Thyroid gland (tissue), 4 donors: ENCODE measurements at places on chromosomes 6 and 20. TPM values are rescaled to one million over a fixed set of nuclear protein-coding genes. Genes with fewer than 3 reads are reported as not detected.

DNA sequence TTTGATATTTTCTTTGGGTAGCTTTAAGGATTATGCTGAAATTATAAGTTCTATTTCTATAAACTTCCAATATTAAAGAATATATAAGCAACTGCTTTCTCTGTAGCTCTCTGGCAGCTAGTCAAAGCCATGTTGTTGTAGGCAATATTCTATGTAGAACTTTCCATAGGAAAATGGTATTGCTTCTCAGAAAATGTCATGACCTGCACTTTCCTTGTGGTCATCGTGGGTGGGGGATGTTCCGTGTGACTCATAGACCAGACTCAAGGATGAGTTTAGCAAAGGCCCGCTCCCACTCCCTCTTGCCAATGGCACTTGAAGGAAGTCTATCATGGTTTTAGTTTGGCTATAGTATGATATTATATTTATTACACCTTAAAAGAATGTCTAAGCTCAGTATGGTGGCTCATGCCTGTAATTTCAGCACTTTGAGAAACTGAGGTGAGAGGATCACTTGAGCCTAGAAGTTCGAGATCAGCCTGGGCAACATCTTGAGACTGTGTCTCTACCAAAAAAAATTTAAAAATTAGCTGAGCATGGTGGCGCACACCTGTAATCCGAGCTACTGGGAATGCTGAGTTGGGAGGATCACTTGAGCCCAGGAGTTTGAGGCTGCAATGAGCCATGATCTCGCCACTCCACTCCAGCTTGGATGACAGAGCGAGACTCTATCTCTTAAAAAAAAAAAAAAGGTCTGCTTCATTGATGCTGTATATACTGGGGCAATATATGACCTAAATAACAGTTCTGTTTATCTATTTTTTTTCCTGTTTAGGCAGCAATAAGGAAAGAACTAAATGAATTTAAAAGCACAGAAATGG is 36.6 kb upstream of the LTV1 start:
- H3K36me3 ChIP-seq = peaks cover 4% of the 10 kb centered on the region
- H3K27me3 ChIP-seq = no peaks in the 10 kb centered on the region
- no peak for DNase-seq
- H3K4me1 ChIP-seq = no peaks in the 10 kb centered on the region
- no peak overlapping the region for H3K27ac ChIP-seq

HEY2 gene
- 5.5 TPM for total RNA-seq

GSTA1 gene
- 1.9 TPM for total RNA-seq

DNA sequence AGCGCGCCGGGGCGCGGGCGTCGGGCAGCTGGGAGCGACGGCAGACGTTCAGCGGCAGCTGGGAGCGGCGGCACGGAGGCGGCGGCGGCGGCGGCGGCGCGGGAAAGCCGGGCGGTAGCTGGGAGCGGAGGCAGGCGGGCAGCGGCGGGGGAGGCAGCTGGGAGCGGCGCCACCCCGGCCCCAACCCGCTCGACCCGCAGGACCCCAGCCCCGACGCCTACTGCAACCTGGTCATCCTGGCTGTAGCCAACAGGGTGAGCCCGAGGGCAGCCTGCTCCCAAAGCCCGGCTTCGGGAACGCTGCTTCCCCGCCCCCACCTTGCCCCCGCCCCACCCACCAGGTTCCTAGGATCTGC is 8.9 kb downstream of the CCM2L start:
- H3K4me1 ChIP-seq = peaks cover 16% of the 10 kb centered on the region
- H3K27ac ChIP-seq = no peak overlapping the region
- peaks cover 10% of the 10 kb centered on the region for H3K27me3 ChIP-seq

DNA sequence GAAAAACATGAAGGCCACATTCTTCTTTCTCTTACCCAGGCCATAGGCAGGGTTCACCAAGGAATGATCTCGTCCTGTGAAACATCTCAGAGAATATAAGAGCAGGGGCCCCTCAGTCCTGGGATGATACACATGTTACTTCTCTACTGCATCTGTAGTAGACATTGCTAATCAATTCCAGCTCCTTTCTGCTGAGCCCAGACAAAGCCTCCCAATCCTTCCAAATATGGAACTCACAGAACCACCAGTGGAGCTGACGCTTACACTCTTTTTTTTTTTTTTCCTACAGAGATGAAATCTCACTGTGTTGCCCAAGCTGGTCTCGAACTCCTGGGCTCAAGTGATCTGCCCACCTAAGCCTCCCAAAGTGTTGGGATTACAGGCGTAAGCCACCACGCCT is 9.1 kb downstream of the SNTA1 start:
- no peak overlapping the region for H3K4me3 ChIP-seq
- no peaks in the 10 kb centered on the region for H3K36me3 ChIP-seq
- H3K4me1 ChIP-seq = peaks cover 52% of the 10 kb centered on the region

DNA sequence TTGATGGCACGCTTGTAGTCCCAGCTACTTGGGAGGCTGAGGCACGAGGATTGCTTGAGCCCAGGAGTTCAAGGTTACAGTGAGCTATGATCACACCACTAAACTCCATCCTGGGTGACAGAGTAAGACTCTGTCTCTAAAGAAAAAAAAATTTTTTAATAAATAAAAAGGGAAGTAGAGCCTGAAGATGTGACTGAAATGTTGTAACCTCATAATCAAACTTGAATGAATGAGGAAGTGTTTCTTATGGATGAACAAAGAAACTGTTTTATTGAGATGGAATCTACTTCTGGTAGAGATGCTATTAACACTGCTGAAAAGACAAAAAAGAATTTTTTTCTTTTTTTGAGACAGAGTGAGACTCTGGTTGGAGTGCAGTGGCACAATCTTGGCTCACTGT is 6.7 kb downstream of the MAK start:
- no peak overlapping the region for H3K4me3 ChIP-seq
- H3K4me1 ChIP-seq = no peaks in the 10 kb centered on the region

DNA sequence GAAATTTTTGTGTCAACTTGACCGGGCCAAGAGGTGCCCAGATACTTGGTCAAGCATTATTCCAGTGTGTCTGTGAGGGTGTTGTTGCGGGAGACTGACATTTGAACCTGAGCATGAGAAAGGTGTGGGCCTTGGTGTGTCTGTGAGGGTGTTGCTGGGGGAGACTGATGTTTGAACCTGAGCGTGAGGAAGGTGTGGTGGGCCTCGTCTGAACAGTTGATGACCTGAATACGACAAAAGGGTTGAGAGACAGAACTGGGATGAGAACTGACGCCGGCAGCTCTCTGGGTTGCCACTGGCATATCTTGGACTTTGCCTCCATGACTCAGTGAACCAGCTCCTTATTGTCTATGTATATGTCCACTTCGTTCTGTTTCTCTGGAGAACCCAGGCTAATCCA is 240.5 kb downstream of the ERMARD start:
- no peaks in the 10 kb centered on the region for H3K36me3 ChIP-seq
- no peak overlapping the region for H3K4me3 ChIP-seq
- DNase-seq = no peak

DNA sequence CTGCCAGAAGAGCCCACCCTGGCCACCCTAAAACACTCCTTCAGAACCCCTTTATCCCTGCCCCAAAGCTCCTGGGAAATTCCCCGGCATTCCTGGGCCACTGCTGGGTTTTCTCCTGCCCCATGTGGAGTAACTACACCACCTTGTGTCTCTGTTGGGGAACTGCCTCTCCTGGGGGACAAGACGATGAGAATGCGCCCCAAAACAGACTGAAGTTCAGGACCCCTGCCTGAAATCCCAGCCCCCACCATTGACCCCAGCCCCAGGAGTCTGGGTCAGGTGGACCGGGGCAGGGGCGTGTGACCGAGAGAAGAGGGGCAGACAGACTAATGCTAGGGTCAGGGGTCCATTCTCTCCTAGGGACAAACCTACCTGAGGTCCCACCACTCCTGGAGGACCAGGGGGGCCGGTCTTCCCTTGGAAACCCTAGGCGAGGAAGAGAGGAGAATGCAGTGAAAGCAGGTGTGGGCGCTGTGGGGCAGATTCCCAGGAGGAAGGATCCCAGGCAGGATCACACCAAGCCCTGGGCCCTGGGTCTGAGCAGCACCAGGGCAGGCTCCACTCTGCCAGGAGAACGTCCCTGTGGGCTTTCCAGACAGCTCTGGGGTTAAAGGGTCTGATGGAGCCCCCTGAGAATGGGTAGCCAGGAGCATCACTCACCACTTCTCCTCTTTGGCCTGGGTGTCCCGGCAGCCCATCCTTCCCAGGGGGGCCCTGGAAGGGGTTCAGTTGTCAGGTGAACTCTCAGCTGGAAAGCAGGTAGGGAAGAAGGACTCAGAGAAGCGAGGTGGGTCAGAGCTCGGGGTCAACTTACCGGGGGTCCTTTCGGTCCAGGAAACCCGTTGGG is 19.4 kb downstream of the COL11A2 start:
- H3K4me3 ChIP-seq = no peak overlapping the region
- DNase-seq = no peak
- H3K27ac ChIP-seq = no peak overlapping the region
- H3K27me3 ChIP-seq = no peaks in the 10 kb centered on the region
- no peaks in the 10 kb centered on the region for H3K4me1 ChIP-seq

STXBP5 gene
- total RNA-seq = 27.7 TPM

PNLDC1 gene
- not detected for total RNA-seq

ANGPT4 gene
- total RNA-seq = 3.2 TPM

GRCh38 chr20:2051946-2052345 is 49.7 kb upstream of the STK35 start:
- H3K27ac ChIP-seq = no peak overlapping the region
- no peak for DNase-seq
- no peaks in the 10 kb centered on the region for H3K27me3 ChIP-seq
- H3K4me3 ChIP-seq = no peak overlapping the region
- H3K36me3 ChIP-seq = no peaks in the 10 kb centered on the region

DNA sequence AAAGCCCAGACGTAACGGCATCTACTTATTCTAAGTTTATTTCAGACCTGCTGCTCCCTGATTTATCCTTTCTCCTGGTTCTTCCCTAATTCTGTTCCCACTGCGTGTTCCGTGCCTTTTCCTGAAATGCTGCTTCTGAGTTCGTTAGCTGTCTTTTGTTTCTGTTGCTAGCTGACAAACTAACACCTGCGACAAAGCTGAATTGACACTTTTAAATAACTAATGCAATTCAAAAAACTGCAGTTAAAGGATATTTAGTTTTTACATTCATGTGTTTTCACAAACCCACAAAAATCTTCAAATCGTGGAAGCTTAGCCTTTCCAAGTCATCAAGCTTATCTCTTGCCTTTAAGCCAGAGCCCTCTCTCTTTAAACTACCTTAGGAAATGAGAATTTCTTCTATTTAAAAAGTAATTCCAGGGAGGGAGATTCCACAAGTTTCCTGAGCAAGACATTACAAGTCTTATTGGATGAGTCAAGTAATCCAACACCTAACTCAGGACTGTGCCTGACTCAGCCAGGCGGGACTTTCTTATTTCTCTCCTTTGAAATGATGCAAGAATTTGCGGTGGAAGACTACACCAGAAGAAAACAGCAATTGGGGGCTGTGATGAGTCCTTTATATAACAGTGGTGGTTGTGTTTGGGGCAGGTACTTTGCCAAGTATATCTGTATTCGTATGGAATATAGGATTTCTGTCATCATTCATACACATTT is 6.3 kb downstream of the ADTRP start:
- no peak overlapping the region for H3K4me3 ChIP-seq
- peaks cover 10% of the 10 kb centered on the region for H3K4me1 ChIP-seq
- H3K27me3 ChIP-seq = no peaks in the 10 kb centered on the region
- H3K36me3 ChIP-seq = no peaks in the 10 kb centered on the region
- H3K27ac ChIP-seq = no peak overlapping the region

- H3K4me1 ChIP-seq = no peaks in the 10 kb centered on the region
- no peak overlapping the region for H3K4me3 ChIP-seq
- H3K36me3 ChIP-seq = no peaks in the 10 kb centered on the region
- DNase-seq = no peak
- no peak overlapping the region for H3K27ac ChIP-seq
- H3K27me3 ChIP-seq = no peaks in the 10 kb centered on the region
These were observed 49.9 kb downstream of the CNR1 start for GRCh38 chr6:88116276-88116675.

LPIN3 gene
- total RNA-seq = 33.7 TPM

LTA gene
- not detected for total RNA-seq

DNA sequence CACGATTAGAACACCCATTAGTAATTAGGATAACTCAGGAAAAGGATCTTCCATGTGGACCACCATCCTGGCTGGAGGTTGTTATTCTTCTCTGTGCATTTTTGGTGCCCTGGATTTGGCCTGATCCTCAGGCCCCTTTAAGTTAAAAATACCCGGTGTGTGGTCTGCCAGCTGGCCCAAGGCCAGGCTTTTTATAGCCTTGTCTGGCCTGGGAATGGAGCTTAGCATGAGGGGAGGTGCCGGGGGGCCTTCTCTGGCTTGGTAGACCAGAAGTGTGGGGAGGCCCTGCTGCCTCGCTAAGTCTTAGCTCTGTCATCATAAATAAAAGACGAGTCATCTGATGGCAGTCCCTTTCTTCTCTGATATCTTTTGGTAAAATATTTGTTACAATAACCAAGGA is 71.4 kb downstream of the ARID1B start:
- DNase-seq = peak; percentile 63
- no peaks in the 10 kb centered on the region for H3K27me3 ChIP-seq
- H3K36me3 ChIP-seq = no peaks in the 10 kb centered on the region
- no peak overlapping the region for H3K4me3 ChIP-seq
- H3K4me1 ChIP-seq = peaks cover 83% of the 10 kb centered on the region
- H3K27ac ChIP-seq = peak overlapping the region; percentile 27

- H3K27ac ChIP-seq = no peak overlapping the region
- no peak overlapping the region for H3K4me3 ChIP-seq
- H3K36me3 ChIP-seq = no peaks in the 10 kb centered on the region
- no peak for DNase-seq
- H3K27me3 ChIP-seq = no peaks in the 10 kb centered on the region
These were observed 6.1 kb upstream of the TMEM74B start for GRCh38 chr20:1190847-1191246.

- DNase-seq = no peak
- no peak overlapping the region for H3K27ac ChIP-seq
- H3K4me3 ChIP-seq = no peak overlapping the region
- H3K27me3 ChIP-seq = no peaks in the 10 kb centered on the region
- H3K4me1 ChIP-seq = no peaks in the 10 kb centered on the region
- no peaks in the 10 kb centered on the region for H3K36me3 ChIP-seq
These were observed 881.1 kb downstream of the EPHA7 start for GRCh38 chr6:92538275-92538674.
